NCI-H2081 (cell line): ENCODE measurements at places on chromosomes 7 and 10.

DNA sequence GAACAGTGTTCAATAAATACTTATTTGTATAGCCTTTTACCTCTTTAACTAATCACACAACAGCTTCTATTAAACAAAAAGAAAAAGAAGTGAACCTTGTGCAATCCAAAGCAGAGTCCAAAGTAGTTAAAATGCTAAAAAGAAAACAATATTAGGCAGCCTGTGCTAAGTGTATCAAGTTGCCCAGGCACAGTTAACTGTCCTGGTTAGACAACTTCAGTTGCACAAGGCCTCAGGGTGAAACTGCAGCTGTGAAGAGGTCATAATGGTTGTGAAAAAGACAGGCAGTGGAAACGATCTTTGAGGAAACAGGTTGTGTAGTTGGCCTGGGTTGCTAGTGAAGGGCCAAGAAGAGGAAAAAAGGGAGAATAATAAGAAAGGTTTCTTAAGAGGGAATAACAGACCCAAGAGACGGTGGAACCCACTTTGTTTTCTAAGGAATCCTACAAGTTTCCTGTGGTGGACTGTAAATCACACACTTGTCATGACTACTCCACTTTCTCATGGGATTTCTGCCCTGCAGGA lies 6.0 kb upstream of the CROT start:
- no peak for DNase-seq

DNA sequence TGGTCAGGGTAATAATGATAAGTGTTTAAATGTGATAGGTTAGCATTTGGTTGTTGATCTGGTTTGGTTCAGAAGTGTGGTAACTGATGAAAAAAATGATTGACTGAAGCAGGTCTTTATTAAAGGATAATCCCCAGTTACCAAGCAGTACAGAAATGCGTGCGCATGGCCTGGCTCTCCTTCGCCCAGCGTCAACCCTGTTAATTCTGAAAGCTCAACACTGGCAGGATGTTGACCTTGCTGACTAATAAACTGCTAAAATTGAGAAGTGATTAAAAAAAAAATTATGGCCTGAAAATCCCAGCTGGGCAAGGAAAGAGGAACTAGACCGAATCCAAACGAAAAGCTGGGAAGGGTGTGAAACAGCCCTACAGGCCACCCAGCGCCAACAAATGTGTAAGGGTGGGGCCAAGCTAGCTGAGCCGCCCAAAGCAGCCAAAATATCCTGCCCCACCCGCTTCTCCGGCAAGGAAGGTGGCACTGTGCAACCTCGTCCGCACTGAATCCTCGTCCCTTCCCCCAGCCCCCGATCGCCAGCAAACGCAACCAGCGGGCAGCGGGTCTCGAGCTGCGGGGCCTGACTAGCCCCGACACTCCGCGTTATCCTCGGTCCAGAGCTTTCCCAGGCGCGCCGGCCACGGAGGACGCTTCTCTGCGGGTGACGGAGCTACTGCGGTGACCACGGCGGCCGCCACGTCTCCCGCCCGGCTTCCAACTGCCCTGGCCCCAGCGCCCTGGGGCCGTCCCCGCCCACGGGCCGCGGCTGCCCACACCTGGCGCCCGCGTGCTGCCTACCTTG lies 561 bp downstream of the SHTN1 start:
- DNase-seq = peak; percentile 42

DNA sequence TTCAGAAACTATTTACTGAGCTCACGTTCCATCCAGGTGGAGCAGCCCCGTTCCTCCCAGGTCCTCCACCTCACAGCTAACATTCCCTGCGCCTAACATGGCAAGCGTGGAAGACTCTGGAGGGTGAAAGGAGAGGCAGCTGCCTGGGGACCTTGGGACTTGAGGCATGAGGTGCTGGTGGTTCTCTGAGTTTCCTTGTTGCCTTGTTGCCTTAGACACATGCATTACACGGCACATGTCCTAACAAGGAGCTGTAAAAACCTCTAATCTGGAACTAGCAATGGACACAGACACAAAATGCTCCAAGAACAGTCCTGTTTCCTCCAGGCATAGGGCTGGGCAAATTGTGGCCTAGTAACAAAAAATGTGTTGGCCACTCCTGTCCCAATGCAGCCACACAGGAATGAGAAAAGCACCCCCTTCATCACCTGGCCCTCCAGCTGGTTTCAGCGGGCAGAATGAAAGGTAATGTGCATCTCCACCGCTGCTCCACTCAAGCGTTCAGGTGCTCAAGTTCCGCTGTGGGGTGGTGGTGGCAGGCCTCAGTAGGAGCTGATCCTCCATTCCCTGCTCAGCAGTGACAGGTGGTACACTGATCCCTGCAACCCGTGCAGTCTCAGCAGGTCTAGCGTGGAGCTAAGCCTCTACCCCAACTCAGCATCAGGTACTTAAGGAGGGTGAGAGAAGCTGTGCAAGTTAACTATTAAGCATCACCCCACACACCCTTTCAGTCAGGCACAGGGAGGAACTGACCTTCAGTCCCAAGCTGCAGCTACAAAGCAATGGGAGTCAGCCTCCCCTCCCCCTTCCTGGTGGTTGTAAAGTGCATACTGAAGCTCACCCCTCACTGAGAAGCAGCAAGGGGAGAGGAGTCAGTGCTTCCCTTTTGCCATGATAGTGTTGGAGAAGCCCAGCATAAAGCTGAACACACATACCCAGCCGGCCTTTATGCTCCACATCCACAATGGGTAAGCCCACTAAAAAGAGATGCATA lies 382.8 kb downstream of the SDK1 start:
- no peak for DNase-seq

DNA sequence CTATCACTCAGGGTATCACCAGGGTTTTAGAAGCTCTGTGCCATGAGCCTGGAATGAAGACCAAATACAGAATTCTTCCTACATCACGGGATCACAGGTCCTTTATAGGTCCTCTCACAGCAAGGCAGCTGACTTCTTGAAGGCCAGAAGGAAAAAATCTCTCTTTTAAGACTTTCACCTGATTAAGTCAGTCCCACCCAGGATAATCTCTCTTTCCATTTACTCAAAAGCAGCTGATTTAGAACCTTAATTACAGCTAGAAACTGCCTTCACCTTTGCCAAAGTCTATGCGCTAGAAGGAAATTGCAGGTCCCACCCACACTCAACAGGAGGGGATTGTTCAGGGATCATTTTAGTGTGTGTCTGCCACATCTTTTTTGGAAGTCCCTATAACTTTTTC lies 135.1 kb downstream of the RAB11FIP2 start:
- DNase-seq = no peak

GRCh38 chr7:105920766-105921165 lies 42.3 kb upstream of the CDHR3 start:
- DNase-seq = no peak

DNA sequence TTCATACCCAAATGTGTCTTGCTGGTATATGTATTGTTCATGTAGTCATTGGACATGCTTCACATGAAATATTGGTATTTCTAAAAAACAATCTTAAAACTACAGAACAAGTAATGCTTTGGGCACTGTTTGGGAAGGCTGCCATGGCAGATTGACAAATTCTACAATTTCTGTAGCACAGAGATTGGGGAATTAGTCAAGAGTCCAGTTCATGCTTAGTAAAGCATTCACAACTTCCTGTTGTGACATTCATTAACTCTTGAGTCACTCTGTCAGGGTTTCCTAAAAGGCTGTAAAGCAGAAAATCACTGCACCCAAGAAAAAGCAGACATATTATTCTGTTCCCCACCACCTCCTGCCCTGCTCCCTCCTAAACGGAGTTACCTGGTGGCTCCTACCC lies 398.9 kb downstream of the PHTF2 start:
- no peak for DNase-seq

DNA sequence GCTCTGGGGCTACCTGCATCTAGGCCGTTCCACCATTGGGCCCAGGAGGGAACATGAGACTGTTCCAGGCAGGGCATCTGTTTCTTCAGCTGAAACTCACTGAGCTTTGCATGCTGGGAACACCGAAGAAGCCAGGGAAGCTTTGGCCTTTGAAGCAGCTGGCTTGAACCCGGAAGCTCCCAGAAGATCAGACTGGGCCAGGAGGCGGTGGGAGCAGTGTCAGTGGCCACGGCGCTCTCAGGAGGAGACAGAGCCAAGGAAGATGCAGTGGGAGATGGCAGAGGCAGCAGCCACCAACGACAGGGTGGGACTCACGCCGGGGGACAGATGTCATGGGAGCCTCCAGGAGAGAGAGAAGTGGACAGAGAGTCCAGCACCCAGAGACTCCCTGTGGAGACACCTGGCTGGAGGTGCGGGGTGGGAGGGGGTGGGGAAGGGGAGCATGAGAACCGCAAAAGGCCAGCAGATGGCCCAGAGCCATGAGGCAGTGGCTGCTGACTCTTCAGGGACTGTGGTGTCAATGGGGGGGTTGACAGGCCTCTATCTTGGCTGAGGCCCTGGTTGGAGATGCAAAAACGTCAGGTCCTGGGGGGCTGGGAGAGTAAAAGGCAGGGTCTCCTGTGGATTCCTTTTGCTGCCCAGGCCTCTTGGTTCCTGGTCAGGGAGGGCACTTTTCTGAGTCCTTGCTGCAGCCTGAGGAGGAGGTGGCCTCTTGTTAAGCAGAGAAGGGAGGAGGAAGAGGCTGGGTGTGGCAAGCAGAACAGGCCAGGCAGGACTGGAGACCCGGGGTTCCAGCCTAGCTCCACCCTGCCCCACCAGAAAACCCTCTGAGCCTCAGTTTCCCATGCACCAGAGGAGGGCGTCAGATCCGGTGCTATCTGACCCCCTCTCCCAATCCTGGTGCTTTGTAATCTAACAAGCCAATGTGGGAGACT lies 6.3 kb upstream of the AQP1 start:
- DNase-seq = no peak

DNA sequence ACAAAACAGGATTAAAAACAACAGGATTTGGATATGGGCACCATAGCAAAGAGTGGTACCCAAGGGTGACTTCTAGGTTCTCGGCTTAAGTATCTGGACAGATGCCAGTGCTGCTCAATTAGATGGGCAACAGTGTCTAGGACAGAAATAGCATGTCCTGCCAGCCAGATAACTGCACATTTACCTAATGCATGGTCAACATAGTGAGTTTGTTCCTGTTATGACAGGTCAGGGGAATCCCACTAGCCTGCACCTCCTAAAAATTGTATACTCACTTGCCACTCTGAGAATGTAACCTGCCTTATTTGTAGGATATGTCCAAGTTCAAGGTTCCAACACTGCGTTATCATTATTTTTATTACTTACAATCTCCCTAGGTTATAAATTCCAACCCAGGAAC lies 471.7 kb downstream of the GRM8 start:
- DNase-seq = peak; percentile 21
